Activated CD8-positive, alpha-beta memory T cell treated with anti-CD3 and anti-CD28 coated beads for 24 hours (primary cell): ENCODE measurements at places on chromosomes 6 and 20.

DNA sequence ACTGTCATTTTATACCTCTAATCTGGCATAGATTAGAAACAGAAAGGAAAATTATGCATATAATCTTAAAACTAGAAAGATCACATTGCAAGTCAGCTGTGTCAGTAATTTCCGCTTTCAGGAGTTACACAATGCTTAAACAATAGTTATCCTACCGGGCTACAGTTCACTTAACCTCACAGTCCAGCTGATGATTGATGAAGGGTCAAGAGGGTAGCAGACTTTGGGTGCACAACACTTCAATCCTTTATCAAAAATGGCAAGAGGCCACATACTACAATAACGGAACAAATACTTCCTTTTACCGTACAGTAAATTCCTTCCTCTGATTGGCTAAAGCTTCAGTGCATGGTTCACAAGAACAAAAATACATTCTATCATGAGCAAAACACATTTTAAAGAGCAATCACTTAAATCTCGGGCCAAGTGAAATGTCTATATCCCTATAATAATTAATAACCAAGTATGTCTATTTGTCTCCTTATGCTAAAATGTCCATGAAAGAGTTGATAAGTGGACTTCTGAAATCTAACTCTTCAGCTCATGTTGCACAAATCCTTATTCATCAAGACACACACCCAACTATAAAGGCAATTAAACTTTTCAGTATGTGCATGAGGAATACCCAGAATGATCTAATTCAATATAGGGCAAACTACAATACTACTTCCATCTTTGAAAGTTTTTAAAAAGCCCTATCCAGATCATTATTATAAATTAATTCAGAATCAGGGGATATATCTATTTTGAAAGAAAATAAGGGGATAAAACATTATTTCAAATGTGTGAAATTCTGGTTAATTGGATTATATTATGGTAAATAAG lies 76.8 kb downstream of the HIVEP2 start:
- DNase-seq, result no peak

DNA sequence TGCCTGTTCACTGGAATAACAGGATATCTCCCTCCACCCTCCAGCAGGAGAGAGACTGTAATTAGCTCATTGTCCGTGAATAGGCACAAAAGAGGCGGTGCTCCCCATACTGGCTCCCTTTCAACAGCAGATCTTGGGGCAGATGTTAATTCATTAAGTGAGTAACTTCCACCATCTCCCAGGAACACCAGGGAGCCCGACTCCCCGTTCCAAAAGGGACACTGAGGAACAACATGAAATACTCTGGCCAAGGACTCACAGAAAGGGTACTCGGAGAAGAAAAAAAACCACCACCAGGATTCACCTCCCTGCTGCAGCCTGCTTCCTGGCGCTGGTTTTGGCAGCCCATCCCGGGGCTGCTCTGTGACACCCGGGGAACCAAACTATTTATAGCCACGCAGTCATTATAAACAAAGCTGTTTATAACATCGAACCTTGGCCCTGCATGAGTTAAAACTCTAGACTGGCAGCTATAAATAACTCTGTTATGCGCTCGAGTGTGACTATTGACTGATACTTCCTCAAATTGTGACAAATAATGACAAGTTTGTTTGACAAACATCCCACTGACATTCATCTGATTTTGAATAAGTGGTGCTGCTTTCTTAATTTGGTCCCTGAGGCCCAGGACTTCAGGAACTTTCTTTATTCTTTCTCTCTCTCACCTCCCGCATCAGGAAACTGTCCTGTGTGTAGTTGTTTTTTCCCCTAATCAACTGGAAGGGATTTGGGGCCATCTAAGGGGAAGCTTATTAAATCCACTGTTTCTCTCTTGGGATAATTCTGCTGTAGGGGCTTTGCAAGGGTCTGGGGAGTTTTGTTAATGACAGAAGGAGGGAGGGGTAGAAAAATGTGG lies 521.6 kb downstream of the CD83 start:
- peak; percentile 37 for DNase-seq

DNA sequence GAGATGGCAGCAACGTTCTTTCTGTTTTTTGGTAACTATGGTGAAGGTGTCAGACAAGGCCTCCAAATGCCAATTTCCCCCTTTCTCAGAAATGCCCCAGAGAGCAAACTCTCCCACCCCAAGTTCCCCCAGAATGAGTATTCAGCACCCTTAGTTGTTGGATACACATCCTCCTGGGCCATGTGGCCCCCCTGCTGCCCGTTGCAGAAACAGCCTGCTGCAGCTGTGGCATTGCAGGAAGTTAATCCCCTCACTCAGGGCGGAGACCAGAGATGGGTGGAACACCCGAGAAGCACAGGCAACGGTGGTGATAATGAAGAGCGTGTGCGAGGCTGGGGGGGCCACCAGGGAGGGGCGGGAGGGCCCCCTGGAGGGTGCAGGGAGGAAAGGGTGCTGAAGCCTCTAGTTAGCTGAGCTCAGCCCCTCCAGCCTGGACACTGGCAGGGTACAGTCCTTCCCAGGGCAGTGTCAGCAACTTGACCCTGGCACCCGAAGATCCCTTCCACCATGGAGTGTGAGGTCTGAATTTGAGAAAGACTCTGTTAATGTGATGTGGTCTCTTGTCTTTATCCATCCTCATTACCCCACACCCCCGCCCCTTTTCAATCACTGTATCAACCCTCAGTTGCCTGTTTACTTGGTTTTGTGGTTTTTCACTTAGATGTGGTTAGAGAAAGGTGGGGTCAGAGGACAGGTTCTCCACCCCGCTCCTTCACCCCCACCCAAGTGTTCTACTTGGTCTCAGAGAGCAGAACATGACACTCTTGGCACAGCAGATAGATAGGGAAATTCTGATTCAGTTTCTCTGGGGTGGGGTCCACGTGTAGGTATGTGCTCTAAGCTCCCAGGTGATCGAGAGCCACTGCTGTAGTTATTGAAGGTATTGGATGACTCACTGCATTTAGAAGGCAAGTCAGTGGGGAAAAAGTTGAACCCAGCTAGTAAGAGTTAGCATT lies 208.8 kb upstream of the SUPT3H start:
- DNase-seq, result peak; percentile 69

DNA sequence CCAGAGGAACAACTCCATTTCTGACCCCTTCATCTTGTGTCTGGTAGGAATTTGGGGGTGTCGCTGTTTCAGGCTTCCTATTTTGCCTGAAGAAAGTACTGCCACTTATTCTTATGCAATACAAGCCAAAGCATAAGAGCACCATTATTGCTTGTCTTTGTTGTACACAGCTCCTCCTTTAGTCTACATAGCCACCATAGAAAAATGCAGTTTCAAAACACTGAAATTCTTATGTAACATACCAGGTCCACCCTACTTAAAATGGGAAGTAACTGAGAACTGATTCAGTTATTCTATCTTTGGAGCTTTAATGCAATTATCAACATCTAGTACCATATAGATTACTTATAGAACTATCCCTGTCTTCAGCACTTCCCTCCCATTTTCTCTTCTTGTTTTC lies 255.5 kb downstream of the ARHGAP18 start:
- no peak for DNase-seq

DNA sequence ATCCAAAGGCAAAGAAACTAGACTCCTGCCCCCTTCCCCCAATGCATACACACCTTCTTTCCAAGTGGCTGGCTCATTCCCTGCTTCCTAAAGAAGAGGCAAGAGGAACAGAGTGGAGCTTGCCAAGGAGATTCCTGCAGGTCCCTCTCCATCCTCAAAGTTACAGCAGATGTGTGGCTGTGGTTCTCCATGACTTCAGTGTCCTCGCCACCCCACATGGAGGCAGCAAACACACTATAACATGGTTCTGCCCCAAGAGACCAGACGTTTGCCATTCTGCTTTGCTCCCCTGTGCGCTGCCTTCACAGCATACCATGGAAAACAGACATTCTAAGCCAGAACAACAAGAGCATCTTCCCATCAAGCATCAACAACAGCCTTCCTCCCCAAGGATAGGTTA lies 84.4 kb downstream of the BACH2 start:
- DNase-seq, result no peak

GRCh38 chr20:62979876-62980373 lies 26.8 kb downstream of the BHLHE23 start:
- no peak for DNase-seq

DNA sequence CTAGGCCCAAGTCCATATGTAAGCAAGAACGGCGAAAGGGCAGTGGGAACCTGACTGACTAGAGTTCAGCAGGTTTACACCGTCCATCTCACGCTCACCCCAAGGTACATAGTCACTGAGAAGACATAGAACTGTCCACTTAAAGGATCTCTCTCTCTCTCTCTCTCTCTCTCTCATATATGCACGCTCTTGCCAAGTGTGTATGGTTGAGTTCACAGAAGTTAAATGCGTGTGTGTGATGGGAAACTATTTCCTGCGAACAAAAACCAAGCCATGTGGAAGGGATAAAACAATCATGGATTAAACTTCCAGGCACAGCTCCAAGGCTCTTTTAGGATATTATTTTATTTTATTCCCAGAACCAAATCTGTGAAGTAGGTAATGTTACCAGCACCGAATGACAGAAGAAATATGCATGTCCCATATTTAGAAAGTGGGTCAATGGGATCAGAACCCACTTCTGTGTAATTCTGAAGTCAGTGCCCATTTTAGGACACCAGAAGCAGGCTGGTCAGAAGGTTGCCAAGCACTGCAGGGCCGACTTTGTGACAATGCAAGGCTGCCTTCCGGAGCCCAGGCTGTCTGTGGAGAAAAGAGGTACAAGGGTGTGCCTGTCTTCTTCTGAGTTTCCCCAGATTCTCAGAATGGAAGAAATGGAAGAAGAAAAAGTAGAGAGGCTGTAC lies 49.2 kb upstream of the MAP7 start:
- DNase-seq, result no peak

- no peak for DNase-seq
Measured at GRCh38 chr6:105207524-105208269, 27.9 kb upstream of the POPDC3 start.

- no peak for DNase-seq
Measured at GRCh38 chr6:106746652-106747051, 117.3 kb downstream of the QRSL1 start.

DNA sequence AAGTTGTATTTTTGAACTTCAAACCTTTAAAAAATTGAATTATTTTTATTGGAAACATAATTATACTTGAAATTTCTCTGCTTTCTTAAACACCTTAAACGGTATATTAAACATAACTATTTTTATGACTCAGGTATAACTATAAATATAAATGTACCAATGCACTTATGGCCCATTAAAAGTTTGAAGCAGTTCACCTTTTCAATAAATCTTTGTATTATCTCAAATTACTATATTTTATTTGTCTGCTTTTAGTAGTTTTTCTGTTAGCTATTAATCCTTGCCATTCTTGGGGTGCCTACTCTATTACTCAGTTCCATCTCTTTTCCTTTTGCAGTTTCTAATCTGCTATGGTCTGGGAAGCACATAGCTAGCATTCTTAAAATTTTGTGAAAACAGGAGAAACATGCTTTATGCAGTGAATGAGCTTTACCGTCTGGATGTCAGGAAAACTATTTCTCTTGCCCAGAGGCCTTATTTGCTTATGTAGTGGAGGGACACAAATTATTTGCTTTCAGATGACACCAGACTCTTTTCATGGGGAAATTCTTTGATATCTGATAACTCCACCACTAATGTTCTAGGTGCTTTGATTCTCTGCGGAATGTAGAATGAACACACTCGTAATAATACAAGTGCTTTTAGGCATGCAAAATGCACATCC lies 378.9 kb upstream of the CITED2 start:
- DNase-seq, result no peak

- no peak for DNase-seq
Measured at GRCh38 chr6:136640132-136640915, 90.1 kb upstream of the MAP7 start.

DNA sequence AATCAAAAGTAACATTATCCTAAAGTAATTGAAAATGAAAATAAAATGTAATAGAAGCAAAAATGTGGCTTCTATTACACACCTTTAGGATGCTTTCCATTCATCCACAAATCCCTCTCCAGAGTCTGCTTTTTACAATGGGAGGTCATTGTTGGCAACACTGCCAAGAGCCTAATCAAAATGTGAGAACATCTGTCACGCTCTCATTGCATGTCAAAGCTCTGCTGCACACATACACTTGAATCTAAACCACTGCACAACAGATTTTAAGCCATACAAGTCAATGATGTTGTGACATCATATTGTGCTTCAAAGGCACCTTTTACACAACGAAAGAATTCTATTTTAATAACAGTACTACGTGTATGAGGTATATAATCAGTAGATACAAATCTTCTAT lies 82.1 kb downstream of the PREP start:
- DNase-seq, result no peak

GRCh38 chr20:22407237-22408193 lies 176.9 kb downstream of the FOXA2 start:
- no peak for DNase-seq

- no peak for DNase-seq
Measured at GRCh38 chr20:9359561-9360308, 154.7 kb upstream of the LAMP5 start.

DNA sequence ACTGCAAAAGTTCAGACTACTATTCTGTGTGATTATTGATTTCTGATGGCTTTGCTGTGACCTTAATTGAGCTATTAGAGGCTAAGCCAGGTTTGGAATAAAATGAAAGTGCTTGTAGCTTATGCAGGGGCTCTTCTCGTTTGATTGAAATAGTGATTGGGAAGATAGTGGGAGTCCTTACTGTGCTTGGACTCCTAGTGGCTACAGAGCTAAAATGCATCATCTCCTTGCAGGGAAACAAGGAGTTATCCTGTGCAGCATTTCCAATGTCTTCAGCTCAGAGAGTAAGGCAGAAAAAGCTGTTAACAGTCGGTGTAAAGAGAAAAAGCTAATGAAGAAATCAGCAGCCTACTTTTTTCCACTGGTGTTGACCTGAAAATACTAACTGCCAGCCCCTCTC lies 173.5 kb downstream of the SLC35F1 start:
- no peak for DNase-seq

DNA sequence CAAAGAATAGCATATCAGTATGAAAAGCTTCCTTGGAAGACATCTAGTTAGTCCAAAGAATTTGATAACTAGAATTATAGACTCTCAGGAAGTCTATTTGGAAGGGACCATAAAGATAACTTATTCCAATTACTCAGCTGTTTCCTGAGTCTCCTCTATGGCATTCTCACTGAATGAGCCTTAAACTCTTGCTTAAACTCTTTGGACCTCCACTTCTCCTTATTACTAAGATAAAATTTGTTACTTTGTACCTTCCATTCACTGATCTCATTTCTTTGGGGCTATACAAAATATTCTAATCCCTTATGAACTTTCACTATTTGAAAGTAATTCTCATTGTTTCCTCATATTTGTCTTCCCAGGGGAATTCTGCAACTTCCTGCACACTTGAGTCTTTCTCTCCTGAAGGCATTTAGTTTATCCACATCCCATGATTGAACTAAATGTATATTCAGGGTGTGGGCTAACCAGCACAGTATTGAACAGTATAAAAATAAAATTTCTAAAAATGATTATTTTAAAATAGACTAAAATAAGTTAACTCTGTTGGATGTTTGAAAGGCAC lies 67.1 kb upstream of the NOTCH4 start:
- no peak for DNase-seq

- no peak for DNase-seq
Measured at GRCh38 chr20:54589402-54590030, 114.1 kb downstream of the DOK5 start.

DNA sequence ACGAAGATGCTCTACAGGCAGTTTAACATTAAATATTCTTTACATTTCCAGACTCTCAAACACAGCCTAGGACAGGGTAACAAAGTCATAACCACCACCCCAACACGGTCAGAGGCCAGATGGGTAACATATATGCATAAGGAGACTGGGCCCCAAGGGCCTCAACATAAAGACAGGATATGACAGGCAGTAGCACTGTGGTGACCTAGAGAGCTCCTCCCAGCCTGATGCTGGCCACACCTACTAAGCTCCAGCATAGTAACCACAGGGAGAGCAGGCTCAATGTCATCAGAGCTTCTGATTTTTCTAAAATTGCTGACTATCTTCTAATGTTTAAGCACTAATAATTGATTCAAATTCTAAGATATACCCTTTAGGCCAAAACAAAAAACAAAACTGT lies 21.7 kb downstream of the SMLR1 start:
- no peak for DNase-seq
